ENCODE measurements at places on chromosomes 16 and 17. TPM values are rescaled to one million over a fixed set of nuclear protein-coding genes. Genes with fewer than 3 reads are reported as not detected.
A peak's percentile ranks its signal among the peaks of the same experiment; 100 is the strongest.

ZNF830 gene
- total RNA-seq, result 12.6 TPM

GRCh38 chr16:89431158-89431584, 59.2 kb downstream of the ANKRD11 start:
- H3K27me3 ChIP-seq, result no peaks in the 10 kb centered on the region
- no peaks in the 10 kb centered on the region for H3K36me3 ChIP-seq
- H3K27ac ChIP-seq, result peak overlapping the region; percentile 42
- DNase-seq, result peak; percentile 74
- no peak overlapping the region for H3K4me3 ChIP-seq
- H3K4me1 ChIP-seq, result peaks cover 15% of the 10 kb centered on the region

GRCh38 chr17:62860962-62861873, 53.1 kb upstream of the MARCHF10 start:
- H3K27ac ChIP-seq, result no peak overlapping the region
- H3K4me1 ChIP-seq, result no peaks in the 10 kb centered on the region
- no peaks in the 10 kb centered on the region for H3K27me3 ChIP-seq

SYCE1L gene
- total RNA-seq, result 4.8 TPM

APOH gene
- 5.1 TPM for total RNA-seq

- DNase-seq, result no peak
- H3K36me3 ChIP-seq, result no peaks in the 10 kb centered on the region
- H3K4me3 ChIP-seq, result no peak overlapping the region
- no peak overlapping the region for H3K27ac ChIP-seq
These were observed 105.4 kb upstream of the TBX2 start for GRCh38 chr17:61294286-61294685.

DNA sequence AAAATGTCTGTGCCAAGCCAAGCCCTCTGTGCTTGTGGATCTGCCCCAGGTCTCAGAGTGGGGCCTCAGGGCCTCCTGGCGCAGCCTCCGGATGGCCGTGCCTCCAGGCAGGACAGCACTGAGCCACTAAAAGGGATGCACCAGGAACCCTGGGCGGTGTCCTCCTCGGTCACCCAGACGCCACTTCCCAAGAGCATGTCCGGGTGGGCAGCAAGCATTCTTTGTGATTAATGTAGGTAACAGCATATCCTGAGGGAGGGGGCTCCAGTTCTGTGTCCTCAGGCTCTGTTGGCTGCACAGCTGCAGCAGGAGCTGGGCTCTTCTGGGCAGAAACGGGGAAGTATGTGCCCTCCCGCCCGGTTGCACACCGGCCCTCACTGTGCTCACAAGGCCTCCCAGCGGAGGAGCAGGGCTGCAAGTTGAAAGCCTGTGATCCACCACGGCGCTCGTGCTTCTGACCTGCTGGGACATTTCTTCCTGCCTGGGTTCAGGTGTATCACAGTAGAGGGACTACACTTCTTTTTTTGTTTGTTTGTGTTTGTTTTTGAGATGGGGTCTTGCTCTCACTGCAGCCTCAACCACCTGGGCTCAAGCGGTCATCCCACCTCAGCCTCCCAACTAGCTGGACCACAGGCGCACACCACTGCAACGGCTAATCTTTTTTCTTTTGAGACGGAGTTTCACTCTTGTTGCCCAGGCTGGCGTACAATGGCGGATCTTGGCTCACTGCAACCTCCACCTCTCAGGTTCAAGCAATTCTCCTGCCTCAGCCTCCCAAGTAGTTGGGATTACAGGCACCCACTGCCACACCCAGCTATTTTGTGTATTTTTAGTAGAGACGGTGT, 37.9 kb upstream of the CHMP6 start:
- no peaks in the 10 kb centered on the region for H3K4me1 ChIP-seq
- no peak overlapping the region for H3K27ac ChIP-seq
- H3K4me3 ChIP-seq, result no peak overlapping the region
- DNase-seq, result no peak
- H3K27me3 ChIP-seq, result no peaks in the 10 kb centered on the region
- no peaks in the 10 kb centered on the region for H3K36me3 ChIP-seq

- no peaks in the 10 kb centered on the region for H3K36me3 ChIP-seq
- no peak overlapping the region for H3K27ac ChIP-seq
- DNase-seq, result no peak
- H3K4me3 ChIP-seq, result no peak overlapping the region
- no peaks in the 10 kb centered on the region for H3K4me1 ChIP-seq
These were observed 224.1 kb downstream of the GSG1L start for GRCh38 chr16:27839419-27839818.

TBC1D26 gene
- total RNA-seq, result not detected

SLC5A11 gene
- 0.79 TPM for total RNA-seq

DNA sequence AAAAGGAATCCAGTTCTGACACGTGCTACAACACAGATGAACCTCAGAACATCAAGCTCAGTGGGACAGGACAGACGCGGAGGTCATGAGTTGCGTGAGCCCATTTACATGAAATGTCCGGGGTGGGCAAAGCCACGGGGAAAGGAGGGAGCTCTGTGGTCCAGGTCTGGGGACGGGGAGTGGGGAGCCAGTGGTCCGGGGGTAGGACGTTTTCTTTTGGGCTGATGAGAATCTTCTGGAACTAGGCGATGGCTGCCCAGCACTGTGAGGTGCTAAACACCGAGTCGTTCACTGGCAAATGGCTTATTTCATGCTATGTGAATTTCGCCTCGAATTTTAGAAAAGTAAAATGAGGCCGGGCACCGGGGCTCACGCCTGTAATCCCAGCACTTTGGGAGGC, 2.6 kb upstream of the LMF1 start:
- no peaks in the 10 kb centered on the region for H3K4me1 ChIP-seq
- DNase-seq, result no peak
- H3K27ac ChIP-seq, result no peak overlapping the region
- H3K27me3 ChIP-seq, result peaks cover under 1% of the 10 kb centered on the region
- no peaks in the 10 kb centered on the region for H3K36me3 ChIP-seq

MARVELD3 gene
- total RNA-seq, result 51.0 TPM

DNA sequence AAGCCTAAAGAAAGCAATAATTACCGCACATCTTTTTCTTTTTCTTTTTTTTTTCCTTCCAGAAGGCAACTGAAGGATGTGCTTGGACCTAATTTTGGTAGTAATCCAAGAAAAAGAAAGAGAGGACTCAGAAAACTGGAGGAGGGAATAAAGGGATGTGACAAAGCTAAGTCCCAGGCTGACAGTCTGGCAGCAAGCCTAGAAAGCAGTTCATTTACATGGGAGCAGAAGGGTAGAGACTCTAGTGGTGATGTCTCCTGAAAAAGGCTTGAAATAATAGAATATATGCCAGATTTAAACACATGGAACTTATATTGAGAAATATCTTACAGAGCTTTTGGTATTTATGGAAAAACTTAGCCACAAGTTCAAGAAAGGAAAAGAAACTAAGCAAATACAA, 101.0 kb upstream of the SHISA6 start:
- no peak overlapping the region for H3K4me3 ChIP-seq
- H3K27ac ChIP-seq, result no peak overlapping the region
- no peaks in the 10 kb centered on the region for H3K4me1 ChIP-seq
- no peaks in the 10 kb centered on the region for H3K36me3 ChIP-seq
- DNase-seq, result no peak
- no peaks in the 10 kb centered on the region for H3K27me3 ChIP-seq

DNA sequence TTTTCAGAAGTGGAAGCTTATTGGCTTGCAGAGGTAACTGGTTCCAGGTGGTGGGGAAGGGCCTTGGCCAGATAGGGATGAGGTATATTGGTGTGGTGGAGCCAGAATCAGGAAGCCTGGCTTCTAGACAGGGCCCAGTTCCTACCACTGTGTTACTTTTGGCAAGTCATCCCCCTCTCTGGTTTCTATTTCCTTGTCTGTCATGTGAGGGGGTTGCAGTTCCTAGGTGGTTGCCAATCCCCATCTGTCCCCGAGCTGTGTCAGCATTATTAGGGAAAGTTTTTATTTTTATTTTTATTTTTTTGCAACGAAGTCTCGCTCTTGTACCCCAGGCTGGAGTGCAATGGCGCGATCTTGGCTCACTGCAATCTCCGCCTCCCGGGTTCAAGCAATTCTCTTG, 3.0 kb downstream of the SMCR8 start:
- H3K4me3 ChIP-seq, result no peak overlapping the region
- H3K36me3 ChIP-seq, result peaks cover 3% of the 10 kb centered on the region
- peaks cover 44% of the 10 kb centered on the region for H3K4me1 ChIP-seq
- H3K27ac ChIP-seq, result no peak overlapping the region
- DNase-seq, result no peak

TSPAN10 gene
- total RNA-seq, result 0.25 TPM

- peak overlapping the region; percentile 50 for H3K27ac ChIP-seq
- H3K27me3 ChIP-seq, result no peaks in the 10 kb centered on the region
- H3K4me3 ChIP-seq, result no peak overlapping the region
These were observed 3.4 kb downstream of the NOD2 start for GRCh38 chr16:50696575-50697420.

DNA sequence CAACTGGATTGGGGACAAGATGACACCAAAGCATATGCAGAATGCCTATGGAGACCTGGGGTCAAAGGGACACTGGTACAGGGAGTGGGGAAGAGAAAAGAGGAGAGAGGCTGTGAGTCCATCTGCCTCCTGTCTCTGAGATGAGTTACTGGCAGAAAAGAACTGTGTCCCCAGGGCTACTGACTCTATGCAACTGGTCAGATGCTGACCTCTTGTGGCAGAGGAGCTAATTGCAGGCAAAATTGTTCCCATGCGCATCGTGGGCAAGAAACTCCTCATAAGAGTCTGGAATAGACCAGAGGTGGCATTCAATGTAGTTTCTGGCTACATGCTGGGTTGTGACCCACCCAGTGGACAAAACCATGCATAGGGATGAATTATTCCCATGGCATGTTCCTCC, 26.1 kb upstream of the MLKL start:
- H3K36me3 ChIP-seq, result no peaks in the 10 kb centered on the region
- no peaks in the 10 kb centered on the region for H3K27me3 ChIP-seq
- DNase-seq, result peak; percentile 71

GRCh38 chr16:10332241-10332640, 53.6 kb upstream of the ATF7IP2 start:
- no peak overlapping the region for H3K4me3 ChIP-seq
- H3K4me1 ChIP-seq, result no peaks in the 10 kb centered on the region
- no peak overlapping the region for H3K27ac ChIP-seq

DNA sequence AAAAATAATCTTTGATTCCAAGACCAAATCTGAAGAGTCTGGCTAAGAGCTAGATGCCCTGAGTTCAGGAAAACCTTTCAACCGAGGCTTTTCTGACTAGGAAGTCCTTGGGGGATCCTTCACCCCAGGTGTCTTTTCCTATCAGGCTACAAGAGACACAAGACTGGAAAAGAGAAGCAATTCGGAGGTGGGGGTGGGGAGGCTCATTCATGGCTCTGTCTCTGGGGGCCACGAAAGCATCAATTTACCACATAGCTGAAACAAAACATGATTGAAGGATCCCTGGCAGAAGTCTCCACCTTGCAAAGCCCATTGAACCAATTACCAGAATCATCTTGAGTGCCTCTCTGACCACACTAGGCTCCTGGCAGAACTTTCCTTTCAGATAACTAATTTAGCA, 239.8 kb upstream of the SALL1 start:
- no peaks in the 10 kb centered on the region for H3K4me1 ChIP-seq
- no peak overlapping the region for H3K27ac ChIP-seq
- no peak for DNase-seq
- no peaks in the 10 kb centered on the region for H3K36me3 ChIP-seq
- H3K27me3 ChIP-seq, result no peaks in the 10 kb centered on the region
- no peak overlapping the region for H3K4me3 ChIP-seq

DNA sequence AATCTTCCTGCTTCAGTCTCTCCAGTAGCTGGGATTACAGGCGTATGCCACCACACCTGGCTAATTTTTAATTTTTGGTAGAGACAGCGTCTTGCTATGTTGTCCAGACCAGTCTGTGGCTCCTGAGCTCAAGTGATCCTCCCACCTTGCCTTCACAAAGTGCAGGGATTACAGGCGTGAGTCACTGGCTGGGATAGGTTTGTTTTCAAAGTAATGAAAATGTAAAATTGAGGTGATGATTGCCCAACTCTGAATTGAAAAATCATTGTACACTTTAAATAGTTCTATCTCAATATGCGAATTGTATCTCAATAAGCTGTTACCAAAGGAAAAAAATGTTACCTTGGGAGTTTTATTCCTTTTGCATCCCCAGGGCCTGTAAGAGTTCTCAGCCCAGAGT, 1.2 kb upstream of the AMFR start:
- no peaks in the 10 kb centered on the region for H3K27me3 ChIP-seq
- no peak for DNase-seq
- no peak overlapping the region for H3K27ac ChIP-seq

TBC1D3G gene
- not detected for total RNA-seq

C16orf89 gene
- total RNA-seq, result 1.6 TPM

DNA sequence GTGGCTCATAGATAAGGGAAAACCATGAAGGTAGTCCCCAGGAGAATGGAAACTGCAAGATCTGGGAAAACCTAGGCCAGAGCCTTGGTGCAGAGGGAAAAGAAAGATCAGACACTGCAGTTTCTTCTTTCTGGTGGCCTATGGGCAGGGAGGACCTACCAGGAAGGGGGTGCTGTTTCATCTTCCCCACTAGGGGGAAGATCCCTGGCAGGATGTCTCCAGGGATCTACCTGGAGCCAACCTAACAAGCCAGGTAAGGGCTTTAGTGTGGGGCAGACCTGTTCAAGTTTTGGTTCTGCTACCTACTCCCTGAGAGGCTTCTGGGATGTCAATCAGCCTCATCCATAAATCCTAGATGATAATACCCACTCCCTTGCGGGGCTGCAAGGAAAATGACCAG, 21.4 kb downstream of the TOM1L2 start:
- H3K36me3 ChIP-seq, result no peaks in the 10 kb centered on the region
- H3K4me1 ChIP-seq, result no peaks in the 10 kb centered on the region
- no peak overlapping the region for H3K4me3 ChIP-seq

GRCh38 chr16:4693956-4694641, 737 bp downstream of the NUDT16L1 start:
- H3K27me3 ChIP-seq, result no peaks in the 10 kb centered on the region
- peak overlapping the region; percentile 81 for H3K27ac ChIP-seq
- H3K4me3 ChIP-seq, result peak overlapping the region; percentile 72
- DNase-seq, result peak; percentile 60
- peaks cover 6% of the 10 kb centered on the region for H3K36me3 ChIP-seq
- H3K4me1 ChIP-seq, result peaks cover 5% of the 10 kb centered on the region

DNA sequence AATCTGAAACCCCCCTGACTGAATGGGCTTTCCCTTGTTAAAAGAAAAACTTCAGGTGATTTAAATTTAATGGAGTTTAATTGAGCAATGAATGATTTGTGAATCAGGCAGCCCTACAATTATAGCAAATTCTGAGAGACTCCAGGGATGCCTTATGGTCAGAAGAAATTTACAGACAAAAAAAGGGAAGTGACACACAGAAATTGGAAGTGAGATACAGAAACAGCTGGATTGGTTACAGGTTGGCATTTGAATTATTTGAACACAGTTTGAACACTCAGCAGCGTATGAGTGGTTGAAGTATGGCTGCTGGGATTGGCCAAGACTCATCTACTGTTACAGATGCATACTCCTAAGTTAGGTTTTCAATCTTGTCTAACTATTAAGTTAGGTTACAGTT, 19.0 kb upstream of the CPHXL start:
- DNase-seq, result no peak
- no peaks in the 10 kb centered on the region for H3K27me3 ChIP-seq
- no peaks in the 10 kb centered on the region for H3K36me3 ChIP-seq
- no peaks in the 10 kb centered on the region for H3K4me1 ChIP-seq

- no peak for DNase-seq
- H3K4me1 ChIP-seq, result no peaks in the 10 kb centered on the region
- no peak overlapping the region for H3K4me3 ChIP-seq
- no peaks in the 10 kb centered on the region for H3K27me3 ChIP-seq
These were observed 8.5 kb downstream of the B3GNT9 start for GRCh38 chr16:67142342-67142741.

GRCh38 chr16:47949714-47950113, 206.1 kb downstream of the ABCC12 start:
- no peak overlapping the region for H3K4me3 ChIP-seq
- no peaks in the 10 kb centered on the region for H3K36me3 ChIP-seq
- H3K4me1 ChIP-seq, result no peaks in the 10 kb centered on the region
- H3K27ac ChIP-seq, result no peak overlapping the region
- no peaks in the 10 kb centered on the region for H3K27me3 ChIP-seq
